ENCODE measurements at places on chromosomes 12 and 14.

DNA sequence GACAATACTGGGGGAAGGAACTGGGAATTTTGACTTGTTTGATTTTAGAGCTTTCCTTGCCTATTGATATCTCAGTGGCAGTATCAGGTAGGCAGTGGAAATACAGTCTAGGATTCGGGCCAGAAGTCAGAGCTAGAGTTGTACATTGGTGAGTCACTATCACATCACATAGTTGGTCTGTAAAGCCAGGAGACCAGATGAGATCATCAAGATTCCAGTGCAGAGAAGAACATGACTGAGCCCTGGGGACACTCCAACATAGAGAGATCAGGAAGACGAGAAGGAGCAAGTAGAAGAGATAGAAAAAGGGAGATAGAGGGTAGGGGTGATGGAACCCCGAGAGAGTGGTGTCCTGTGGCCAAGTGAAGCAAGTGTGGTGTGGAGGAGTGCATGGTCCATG lies 46.6 kb upstream of the NR1H4 start:
- DNase-seq = no peak

GRCh38 chr12:96471368-96472050 lies 17.9 kb upstream of the CFAP54 start:
- no peak for DNase-seq

GRCh38 chr12:9361879-9362326 lies 153.7 kb upstream of the PZP start:
- DNase-seq = no peak

GRCh38 chr12:111467092-111467856 lies 61.6 kb downstream of the SH2B3 start:
- DNase-seq = no peak

- no peak for DNase-seq
These were observed 405.7 kb downstream of the RAD51B start for GRCh38 chr14:68225321-68225720.

DNA sequence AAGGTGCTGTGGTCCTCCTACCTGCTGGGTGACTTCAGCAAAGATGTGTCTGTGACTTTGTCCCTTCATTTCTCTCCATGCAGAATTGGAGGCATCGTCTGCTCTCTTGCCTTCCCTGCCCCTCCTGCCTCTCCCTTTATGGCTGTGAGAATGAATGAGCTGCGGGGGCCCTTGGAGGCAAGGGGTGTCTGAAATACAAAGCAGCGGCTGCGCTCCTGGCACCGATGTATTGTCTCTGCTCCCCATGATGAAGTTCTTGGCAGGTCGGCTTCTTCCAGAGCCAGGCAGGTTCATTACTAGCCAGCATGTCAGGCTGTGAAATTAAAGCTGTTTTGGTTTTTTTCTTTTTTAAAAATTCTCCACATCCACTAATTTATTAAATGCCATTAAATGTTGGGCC lies 194.5 kb downstream of the TSPAN9 start:
- no peak for DNase-seq

DNA sequence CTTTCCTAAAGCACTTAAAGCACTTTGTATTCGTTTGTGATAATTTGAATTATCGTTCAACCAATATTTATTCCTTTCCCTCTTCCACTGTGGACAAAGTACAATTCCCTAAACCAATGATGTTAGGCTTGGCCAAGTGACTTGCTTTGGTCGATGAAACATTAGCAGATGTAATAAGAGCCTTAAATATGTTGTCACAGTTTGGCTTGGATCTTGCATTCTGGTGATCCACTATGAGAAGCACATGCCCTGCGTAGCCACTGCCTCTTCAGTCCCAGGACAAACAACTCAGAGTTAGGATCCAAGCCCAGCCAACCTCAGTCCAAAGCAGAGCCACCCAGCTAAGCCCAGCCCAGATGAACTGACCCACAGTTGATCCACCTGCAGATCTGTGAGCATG lies 8.4 kb upstream of the C12orf75 start:
- DNase-seq = no peak

GRCh38 chr14:73740618-73741326 lies 26.6 kb upstream of the PNMA1 start:
- DNase-seq = no peak

DNA sequence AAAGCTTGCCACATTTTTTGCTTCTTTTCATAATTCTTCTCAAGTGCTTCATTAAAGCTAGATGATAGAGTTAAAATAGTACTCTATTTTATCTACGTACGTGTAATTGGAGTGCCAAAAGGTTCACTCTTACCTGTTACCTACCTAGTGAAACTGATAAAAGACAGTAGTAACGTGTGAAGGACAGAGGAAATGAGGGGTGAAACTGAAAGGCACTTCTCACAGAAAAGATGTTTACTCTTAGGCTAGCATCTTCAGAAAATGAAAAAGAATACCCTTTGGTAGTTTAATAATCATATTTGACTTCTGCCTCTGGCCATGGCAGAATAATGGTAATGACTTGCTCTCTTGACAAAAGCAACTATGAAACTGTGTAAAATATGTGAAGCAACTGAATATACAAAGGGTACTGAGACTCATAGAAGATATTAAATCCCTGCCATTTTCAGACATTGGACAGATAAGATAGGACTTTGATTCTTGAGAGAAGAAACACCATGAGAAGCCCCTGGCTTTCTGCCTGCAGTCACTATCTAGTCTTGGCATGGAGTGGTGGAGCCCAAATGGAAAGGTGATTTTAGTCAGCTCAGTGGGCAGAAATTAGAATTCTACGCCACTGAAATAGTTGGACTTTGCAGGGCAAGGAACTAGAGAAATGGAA lies 6.3 kb upstream of the EVL start:
- DNase-seq = peak; percentile 42

GRCh38 chr14:76964695-76965094 lies 63.8 kb downstream of the IRF2BPL start:
- DNase-seq = no peak

GRCh38 chr14:50744231-50744630 lies 76.1 kb upstream of the SAV1 start:
- no peak for DNase-seq

- DNase-seq = no peak
These were observed 60.0 kb downstream of the ETV6 start for GRCh38 chr12:11709513-11709912.

DNA sequence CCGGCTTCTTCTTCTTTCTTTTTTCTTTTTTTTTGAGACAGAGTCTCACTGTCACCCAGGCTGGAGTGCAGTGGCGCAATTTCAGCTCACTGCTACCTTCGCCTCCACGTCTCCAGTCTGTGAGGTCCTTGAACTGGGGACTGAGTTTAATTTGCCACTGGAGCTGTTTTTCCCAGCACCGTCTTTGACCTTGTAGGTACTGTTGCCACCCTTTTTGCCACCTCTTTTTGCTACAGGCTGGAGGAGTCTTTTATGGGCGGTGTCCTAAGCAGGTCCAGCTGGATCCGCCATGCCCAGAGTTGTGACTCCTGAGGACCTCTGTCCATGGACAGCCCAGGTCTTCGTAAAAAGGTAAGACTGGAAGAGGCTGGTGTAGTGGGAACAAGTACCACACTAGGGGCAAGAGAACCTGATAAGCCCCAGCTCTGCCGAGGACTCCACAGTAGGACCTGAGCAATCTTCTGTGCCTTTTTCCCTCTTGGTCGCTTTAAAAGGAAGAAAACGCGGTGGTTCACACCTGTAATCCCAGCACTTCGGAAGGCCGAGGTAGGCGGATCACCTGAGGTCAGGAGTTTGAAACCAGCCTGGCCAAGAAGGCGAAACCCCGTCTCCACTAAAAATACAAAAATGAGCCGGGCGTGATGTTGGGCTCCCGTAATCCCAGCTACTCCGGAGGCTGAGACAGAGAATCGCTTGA lies 946 bp downstream of the RNU4-2 start:
- DNase-seq = peak; percentile 19

GRCh38 chr14:52067873-52068614 lies 815 bp downstream of the NID2 start:
- DNase-seq = peak; percentile 6

- DNase-seq = no peak
These were observed 6.8 kb downstream of the FAM161B start for GRCh38 chr14:73943083-73943482.

GRCh38 chr14:24233538-24233866 lies 773 bp downstream of the GMPR2 start:
- no peak for DNase-seq

GRCh38 chr12:32821293-32821692 lies 65.6 kb upstream of the YARS2 start:
- DNase-seq = no peak

DNA sequence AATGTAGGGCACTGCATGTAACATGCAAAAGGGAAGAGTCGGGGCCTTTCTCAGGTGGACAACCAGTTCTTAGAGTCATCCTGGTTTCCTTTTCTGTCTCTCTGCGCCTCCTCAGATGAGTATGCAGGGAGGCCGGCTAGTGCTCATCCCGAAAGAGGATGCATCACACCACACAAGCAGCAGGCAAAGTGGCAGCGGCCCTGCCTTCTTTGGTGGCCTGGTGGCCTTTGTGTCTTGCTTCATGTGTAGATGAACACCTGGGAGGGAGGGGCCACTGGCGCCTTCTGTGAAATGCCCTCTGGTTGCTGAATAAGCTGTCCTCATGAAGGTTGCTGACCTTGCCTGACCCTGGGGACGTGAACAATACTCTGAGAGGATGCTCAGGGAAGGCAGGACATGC lies 18.0 kb downstream of the SLC24A4 start:
- no peak for DNase-seq

DNA sequence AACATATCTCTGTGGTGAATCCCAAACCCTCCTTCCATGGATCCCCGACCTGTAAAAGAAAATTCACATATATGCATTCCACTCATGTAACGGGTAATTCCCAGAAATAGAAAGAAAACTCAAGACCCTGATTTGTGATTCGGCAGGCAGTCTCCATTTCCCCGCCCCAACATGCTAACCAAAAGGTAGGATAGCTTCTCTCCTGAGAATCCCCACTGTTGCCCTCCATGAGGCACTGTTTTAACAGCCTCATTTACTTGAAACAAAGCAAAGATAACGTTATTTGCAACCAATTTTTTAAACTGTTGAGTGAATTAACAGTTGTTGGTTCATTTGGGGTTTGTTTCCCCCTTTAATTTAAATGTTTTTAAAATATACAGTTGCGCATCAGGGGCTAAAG lies 774 bp upstream of the SLC2A13 start:
- DNase-seq = no peak

DNA sequence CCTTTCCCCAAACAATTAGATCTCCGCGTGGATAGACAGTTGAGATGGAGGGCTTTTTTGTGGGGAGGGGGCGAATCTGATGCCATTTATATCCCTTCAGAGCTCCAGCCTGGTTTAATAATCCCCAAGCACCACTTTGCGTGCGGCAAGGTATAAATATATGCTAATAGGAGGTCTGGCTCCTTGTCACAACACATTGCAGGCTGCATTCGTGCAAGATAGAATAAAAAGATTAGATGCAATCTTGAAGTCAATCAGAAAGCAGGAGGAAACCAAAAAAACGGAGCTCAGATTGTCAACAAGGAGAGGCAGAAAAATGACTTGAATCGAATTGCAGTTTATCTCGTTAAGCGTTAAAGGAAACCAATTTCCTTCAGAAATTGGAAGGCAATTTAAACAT lies 248.7 kb downstream of the SPTSSA start:
- DNase-seq = no peak

- DNase-seq = no peak
These were observed 17.9 kb upstream of the MDM1 start for GRCh38 chr12:68349921-68350606.

- no peak for DNase-seq
These were observed 35.0 kb upstream of the KCNA1 start for GRCh38 chr12:4874671-4875070.

DNA sequence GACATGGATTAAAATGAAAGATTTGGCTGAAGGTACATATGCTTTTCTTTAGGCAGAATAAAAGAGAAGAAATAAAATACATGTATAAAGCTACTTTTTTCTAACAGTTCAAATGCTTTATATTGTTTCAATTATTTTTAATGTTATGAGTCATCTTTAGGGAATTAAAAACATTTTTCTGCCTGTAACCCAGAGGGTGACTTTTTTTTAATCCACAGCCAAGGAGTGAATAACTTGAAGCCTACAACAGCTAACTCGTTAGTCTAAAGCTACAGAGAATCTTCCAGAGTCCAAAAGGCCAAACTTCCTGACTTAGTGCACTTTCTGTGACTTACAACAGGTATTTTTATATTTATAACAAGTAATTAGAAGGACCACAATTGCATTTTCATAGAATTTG lies 151.6 kb downstream of the SEC23A start:
- DNase-seq = no peak

DNA sequence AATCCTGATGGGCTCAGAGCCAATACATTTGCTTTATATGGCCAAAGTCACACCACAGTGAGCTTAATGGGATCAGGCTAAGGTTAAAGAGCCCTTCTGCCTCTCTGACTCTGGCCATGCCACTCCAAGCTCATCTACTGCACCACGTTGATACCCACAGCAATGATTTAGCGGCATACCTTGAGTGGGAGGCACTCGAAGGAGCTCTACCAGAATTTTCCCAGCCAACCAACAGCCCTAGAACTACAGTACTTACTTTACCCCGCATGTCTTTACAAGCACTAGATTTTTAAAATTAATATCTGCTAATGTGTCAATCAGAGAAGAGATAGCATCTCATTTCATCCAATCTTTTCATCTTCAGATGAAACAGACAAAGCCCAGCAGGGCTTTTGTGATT lies 300.5 kb downstream of the GRIN2B start:
- DNase-seq = no peak

DNA sequence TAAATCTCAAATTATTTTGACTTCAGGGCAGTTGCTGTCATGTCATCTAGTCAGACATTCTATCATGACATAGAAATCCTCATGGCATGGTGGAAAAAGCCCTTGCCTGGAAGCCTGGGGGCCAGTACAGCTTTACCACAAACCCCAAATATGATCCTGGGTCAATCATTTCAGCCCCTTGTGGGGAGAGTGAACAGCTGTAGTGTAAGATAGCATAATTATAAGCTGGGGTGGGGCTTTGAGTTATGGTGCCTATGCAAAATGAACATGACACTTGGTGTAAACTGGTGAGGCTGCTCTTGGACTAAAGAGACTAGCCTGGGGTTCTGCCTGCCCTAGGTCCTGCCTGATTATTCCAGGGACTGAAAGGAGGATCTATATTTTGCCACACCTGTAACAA lies 207.7 kb upstream of the DDHD1 start:
- no peak for DNase-seq

GRCh38 chr14:73461478-73462047 lies 3.2 kb upstream of the NUMB start:
- DNase-seq = no peak

- DNase-seq = no peak
These were observed 209.0 kb upstream of the RTL1 start for GRCh38 chr14:101112351-101113107.

DNA sequence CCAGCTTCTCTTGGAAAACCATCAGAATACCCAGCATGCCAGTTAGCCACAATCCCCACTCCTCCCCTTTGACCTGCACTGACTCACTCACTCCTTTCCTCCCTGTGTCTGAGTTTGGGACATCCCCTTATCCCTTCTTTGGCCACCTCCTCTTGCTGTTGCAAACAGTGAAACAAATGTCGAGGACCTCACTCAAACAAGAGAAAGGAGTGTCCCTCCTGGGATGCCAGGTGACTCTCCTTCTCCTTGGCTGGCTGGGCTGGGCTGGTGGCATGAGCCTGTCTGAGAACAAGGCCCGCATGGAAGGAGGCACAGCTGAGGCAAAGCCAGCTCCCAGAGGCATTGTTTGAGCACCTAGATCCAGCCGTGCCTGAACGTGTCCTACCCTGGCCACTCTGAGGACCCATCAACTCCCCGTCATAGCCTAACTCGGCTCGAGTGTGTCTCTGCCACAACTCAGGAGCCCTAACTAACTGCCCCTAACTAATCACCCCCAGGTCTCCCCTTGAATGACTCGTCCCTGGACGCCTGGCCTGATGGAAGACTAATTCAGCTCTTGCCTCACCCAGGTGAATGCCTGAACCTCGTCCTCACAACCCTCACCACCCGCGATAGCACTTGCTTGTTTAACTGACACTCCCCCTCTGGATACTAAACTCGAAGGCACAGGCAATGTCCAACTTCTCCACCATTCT lies 43.0 kb downstream of the NCOR2 start:
- DNase-seq = no peak
